Hindlimb muscle (tissue), 1 donor: ENCODE measurements at places on chromosomes 3 and 15. TPM values are rescaled to one million over a fixed set of nuclear protein-coding genes. Genes with fewer than 3 reads are reported as not detected.

The TEX9 gene
- 1.7 TPM for polyA plus RNA-seq

The WDR49 gene
- not detected for polyA plus RNA-seq

The PARL gene
- 35.5 TPM for polyA plus RNA-seq

The KCNAB1 gene
- 3.8 TPM for polyA plus RNA-seq

The APOD gene
- 36.5 TPM for polyA plus RNA-seq

The RTP1 gene
- not detected for polyA plus RNA-seq

The ASB7 gene
- polyA plus RNA-seq: 8.5 TPM

The SEMA3B gene
- polyA plus RNA-seq: 43.9 TPM

The SLC22A14 gene
- 0.23 TPM for polyA plus RNA-seq

The CCDC54 gene
- polyA plus RNA-seq: 3.8 TPM

The HHATL gene
- polyA plus RNA-seq: 70.3 TPM

The ISL2 gene
- polyA plus RNA-seq: not detected

The ZMYND10 gene
- polyA plus RNA-seq: 1.4 TPM

The MAP1A gene
- 45.2 TPM for polyA plus RNA-seq

The ERICH6 gene
- 0.23 TPM for polyA plus RNA-seq

- DNase-seq: no peak
Observed at GRCh38 chr15:60583194-60583593, 104.3 kb upstream of the ICE2 start.

DNA sequence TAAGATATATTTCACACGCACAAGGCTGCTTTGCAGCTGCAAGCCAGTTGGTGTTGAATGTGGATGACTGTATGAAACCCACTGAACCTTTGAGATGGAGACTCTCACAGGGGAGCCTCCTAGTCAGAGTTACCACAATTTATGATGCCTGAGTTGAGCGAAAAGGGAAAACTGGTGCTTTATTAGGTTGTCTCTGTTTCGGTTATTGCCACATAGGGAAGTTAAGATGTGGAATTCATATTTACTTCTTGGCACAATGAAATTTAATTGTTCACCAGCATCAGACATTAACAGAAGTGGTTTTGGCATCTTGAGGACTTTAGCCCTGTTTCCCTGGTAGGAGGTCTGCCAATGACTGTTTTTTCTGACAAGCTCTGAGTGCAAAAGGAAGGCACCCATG lies 358.2 kb downstream of the SQOR start:
- DNase-seq: no peak

- DNase-seq: no peak
Observed at GRCh38 chr3:122825460-122825859, 30.6 kb downstream of the SLC49A4 start.

DNA sequence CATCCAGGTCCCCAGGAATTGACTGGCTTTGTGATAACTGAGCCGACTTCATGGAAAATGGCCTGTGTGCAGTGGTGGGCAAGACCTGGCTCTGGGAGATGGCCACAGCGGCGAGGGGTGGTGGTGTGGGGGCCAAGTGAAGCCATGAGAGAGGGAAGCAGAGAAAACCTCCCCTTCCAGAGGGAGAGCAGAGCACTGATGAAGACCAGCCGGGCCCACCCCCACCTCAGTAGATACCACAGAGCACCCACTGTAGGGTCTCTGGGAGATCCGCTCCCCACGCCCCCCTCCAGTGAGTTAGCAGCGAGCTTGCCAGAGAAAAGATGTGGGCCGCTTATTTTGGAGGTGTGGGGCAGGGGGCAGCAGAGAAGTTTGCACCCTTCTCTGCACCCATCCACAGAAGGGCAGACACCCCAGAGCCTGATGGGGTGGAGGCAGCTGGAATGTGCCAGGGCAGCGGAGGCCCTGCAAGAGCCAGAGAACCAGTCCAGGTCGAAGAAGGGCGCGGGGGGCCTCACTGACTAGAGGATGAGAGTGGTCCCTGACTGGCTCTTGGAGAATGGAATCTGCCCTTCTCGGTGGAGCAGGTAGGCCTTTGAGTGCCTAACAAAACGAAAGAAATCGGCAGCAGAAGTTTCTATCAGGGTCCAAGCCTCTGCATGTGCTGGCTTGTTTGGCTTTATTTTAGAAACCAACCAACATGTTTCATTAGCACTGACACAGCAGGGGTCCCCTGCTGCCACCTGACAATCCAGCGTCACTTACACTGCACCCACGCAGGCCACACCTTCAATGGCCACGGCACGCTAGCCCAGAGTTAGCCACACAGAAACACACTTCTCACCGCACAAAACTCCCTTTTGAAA lies 28.3 kb downstream of the MELTF start:
- DNase-seq: no peak

DNA sequence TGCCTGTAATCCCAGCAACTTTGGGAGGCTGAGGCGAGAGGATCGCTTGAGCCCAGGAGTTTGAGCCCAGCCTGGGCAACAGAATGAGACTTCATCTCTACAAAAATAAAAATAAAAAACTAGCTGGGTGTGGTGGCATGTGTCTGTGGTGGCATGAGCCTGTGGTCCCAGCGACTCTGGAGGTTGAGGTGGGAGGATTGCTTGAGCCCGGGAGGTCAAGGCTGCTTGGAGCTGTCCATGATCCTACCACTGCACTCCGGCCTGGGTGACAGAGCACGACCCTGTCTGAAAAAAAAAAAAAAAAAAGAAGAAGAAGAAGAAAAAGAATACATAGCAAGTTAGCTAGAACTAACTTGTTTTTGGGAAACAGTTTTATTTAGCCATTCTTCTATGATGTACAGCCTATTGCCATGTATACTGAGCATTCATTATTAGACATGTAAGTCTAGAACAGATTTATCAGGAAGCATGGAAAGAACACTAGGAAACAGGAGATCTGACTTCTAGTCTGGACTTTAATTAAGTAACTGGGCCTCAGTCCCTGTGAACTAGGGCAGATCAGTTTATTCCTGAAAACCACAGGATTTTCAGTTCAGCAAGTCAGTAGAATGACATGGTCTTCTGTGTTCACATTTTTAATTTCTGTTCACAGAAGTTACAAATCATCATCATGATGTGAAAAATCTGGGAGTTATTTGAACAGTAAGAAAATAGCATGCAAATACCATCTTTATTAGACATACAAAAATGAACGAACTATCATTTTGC lies 65.5 kb downstream of the KAT2B start:
- DNase-seq: no peak

GRCh38 chr3:134952371-134952770 lies 157.3 kb downstream of the EPHB1 start:
- DNase-seq: no peak

DNA sequence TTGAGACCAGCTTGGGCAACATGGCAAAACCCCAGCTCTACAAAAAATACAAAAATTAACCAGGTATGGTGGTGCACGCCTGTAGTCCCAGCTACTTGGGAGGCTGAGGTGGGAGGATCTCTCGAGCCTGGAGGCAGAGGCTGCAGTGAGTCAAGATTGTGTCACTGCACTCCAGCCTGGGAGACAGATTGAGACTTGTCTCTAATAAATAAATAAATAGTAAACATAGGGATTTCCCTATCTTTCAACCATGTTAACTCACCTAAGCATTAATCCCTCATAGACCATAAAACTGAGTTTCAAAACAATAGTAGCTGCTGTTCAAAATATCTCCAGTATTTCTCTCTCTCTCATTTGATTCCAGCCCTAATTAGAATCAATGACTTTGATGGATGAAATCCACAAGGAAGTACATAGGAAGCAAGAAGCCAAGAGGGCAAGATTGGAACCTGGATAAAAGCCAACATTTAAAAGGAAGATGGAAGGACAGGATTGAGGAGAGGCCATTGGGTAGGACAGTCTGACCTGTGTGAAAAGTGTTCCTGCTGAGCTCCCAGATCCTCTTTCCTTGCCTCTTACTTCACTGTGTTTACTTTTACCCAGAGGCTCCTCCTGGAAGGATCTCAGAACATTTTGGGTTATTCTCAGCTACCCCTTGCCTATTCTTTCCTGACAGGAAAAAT lies 12.4 kb upstream of the TTBK2 start:
- no peak for DNase-seq

GRCh38 chr3:157830556-157831236 lies 275.5 kb downstream of the SHOX2 start:
- no peak for DNase-seq

DNA sequence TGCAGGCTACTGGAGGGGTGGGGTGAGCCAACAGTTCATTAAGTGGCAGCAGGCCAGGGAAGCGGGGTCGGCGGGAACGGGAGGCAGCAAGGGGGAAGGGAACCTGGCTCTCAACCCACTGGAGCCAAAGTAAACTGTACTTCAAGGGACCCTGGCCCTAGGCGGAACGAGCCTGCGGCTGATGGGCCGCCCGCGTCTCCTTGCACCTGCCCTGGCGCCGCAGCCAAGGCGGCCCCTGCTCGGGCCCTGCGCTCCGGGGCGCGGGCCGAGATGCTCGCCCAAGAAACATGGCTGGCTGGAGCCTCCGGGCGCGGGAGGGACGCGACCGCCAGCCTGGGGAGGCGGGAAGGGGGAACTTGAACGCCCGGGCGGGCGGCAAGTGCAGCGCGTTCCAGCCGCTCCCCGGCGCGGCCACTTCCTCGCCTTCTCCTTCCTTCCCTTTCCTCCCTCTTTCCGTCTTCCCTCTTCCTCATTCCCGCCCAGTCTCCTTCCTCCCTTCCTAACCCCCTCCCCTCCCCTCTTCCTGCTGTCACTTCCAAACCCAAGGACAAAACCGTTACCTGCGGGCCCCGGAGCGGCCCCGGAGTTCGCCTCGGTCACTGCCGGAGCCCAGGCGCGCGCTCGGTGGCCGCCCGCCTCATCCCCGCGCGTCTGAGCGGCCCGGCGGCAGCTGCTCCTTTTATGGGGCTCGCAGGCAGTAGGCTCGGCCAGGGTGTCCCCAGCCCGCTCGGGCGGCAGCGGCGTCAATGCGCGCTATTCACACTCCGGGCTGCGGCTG lies 489.7 kb downstream of the MAGI1 start:
- DNase-seq: peak; percentile 26

DNA sequence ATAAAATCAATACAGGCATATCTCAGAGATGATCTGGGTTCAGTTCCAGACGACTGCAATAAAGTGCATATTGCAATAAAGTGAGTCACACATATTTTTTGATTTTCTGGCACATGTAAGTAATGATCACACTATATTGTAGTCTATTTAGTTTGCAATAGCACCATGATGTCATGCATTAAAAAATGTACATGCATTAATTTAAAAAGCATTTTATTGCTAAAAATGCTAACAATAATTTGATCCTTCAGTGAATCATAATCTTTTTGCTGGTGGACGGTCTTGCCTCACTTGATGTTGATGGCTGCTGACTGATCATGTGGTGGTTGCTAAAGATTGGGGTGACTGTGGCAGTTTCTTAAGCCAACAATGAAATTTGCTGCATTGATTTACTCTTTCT lies 511.1 kb downstream of the OTOL1 start:
- DNase-seq: no peak

DNA sequence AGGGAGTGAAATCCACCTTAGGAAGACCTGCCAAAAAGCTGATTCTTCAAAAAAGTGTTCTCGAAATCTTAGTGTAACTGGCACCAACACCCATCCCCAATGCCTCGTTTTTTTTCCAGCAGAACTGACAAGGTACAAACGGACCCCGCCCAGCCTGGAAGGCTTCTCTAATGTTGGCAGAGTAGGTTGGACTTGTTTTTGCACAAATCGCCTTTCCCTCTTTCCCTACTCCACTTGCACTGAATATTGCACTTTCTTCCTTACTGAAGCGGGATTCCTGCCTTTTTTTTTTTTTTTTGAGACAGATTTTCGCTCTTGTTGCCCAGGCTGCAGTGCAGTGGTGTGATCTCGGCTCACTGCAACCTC lies 544 bp upstream of the TIMMDC1 start:
- DNase-seq: peak; percentile 34

GRCh38 chr3:40308725-40309417 lies 636 bp upstream of the EIF1B start:
- DNase-seq: peak; percentile 11

- no peak for DNase-seq
Observed at GRCh38 chr3:65669163-65669875, 369.4 kb downstream of the MAGI1 start.

DNA sequence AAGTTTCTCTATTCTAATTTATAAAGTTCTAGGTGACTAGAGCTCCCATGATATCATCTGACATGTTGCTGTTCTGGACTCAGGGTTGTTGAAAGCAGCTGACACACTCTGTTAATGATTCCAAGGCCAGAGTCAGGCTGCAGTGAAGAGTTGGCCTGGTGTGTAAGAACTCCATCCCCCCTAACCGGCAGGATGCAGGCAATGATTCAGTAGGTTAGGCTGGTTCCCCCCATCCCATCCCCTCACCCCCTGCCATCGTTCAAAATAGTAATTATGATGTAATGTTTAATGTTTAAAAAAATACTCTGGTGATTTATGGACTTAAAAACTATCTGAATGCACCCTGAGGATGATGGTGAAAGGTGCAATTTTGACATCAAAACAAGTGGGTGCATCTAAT lies 4.6 kb upstream of the TRIM71 start:
- DNase-seq: no peak

DNA sequence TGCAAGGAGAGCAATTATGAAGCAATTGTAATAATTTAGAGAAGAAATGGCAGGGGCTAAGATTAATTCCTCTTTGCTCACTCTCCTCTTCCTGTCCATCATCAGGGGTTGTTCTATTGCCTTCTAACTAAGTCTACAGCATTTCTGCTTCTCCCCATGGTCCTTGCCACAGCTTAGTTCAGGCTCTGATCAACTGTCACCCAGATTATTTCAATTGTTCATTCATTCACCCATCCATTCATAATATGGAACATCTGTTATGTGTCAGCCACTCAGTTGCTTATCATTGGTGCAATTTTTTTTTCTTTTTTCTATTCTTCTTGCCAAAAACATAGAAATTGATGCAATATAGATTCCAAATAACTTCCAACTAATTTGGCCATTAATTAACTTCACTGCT lies 93.2 kb downstream of the CD47 start:
- DNase-seq: no peak

- no peak for DNase-seq
Observed at GRCh38 chr3:192851821-192852372, 65.8 kb downstream of the MB21D2 start.

- DNase-seq: no peak
Observed at GRCh38 chr3:7788881-7789280, 712.7 kb upstream of the LMCD1 start.

- peak; percentile 38 for DNase-seq
Observed at GRCh38 chr15:57375827-57376695, at the start of gene CGNL1. Gene CGNL1 (plus strand): TSS chr15:57376505. CDS start chr15:57438000, 61,495 bp downstream.

DNA sequence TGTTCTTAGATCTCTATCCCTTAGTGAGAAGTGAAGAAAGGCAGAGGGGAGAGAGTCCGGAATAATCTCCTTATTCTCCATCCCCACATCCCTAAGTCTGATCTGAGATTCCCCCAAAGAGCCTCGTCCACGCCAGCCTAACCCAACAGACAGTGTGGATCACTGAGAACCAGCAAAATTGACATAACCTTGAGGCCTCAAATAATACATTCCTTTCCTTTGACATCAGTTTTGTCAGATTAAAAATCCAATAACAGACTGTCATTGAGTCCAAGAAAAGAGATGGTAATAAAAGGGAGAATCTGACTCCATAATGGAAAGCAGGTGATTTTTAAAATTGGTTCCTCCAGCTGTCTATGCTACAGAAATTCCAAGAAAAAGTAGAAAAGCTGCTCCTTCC lies 7.7 kb upstream of the SIAH2 start:
- DNase-seq: no peak
